ENCODE measurements at places on chromosomes 2 and 18.

DNA sequence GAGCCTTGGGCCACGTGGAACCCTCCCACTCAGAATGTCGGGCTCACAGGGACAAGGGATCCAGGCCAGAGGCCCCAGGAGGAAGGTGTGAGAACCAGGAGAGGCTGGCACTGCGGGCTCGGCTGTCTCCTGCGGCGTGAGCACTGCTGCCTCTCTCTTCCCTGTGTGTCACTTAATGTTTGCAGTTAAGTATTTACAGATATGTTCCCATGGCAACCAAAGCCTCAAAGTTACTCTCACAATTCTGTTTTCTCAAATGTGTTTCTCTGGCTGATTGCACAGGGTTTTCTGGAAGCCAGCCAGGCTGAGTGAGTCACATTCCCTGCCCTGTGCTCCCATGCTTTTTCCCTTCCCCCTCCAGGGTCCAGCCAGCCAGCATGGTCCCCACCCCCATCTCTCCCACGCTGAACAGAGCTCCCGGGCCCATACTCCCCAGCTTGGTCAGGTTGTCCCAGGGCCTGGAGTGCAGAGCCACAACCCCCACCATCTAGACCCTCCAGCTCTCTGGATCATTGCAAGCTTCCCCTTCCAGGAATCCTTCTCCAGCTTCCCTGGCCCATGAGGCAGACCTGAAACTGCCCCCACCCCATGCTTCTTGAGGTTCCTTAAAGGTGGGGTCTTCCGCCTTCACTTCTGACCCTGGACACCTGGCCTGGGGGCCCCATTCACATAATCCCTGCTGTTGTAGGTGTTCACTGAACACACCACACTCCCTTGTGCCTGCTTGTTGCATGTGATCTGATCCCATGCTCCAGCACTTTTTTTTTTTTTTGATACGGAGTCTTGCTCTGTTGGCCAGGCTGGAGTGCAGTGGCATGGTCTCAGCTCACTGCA, 265.9 kb downstream of the CELF4 start:
- DNase-seq: peak; percentile 86

DNA sequence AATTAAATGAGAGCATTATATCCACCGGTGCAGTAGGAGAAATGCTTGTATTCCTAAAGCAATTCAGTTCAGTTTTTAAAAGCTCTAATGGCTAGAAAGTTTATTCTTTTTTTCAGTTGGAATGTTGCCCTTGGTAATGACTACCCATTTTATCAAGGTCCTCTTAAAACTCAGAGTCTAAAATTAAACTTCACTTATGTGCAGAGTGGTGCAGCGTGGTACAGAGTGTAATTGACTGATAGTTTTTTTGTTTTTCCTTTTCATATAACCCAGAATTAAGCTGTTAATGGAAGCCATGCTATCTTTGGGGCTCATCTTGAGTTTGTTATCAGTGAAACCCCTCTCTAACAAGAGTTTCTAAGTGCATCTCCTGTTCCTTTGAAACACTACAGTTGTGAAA, 21.4 kb downstream of the NCOA1 start:
- no peak for DNase-seq

DNA sequence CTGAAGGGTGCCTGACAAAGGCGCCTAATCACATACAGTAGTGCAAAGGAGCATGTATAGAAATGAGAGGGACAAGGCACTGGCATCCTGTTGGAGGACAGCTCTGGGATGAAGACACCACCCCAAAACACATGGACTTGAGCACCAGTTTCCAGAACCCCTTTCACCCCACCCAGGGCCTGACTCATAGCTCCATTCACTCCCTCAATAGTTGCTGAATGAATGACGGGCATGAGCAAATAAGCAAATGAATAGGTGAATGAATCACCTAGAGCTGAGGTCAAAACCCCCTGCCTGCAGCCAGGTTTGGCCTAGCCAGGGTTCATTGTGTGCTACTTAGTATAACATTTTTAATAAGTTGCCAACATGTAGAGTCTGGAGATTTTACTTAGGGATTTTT, 66.3 kb downstream of the NRP2 start:
- DNase-seq: no peak

GRCh38 chr2:156647377-156648010, 211.3 kb downstream of the GPD2 start:
- no peak for DNase-seq

- no peak for DNase-seq
Observed at GRCh38 chr2:101204400-101205115, 48.1 kb upstream of the CNOT11 start.

- no peak for DNase-seq
Observed at GRCh38 chr2:190261851-190262250, 57.8 kb downstream of the HIBCH start.

DNA sequence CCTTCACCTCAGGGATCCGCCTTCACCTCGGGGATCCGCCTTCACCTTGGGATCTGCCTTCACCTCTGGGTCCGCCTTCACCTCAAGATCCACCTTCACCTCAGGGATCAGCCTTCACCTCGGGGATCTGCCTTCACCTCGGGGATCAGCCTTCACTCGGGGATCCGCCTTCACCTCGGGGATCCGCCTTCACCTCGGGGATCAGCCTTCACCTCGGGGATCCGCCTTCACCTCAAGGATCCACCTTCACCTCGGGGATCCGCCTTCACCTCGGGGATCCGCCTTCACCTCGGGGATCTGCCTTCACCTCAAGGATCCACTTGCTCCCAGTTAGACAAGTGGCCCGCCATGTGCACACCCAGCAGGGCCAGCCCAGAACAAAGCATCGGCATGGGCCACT, 7.3 kb downstream of the KIF1A start:
- DNase-seq: no peak

DNA sequence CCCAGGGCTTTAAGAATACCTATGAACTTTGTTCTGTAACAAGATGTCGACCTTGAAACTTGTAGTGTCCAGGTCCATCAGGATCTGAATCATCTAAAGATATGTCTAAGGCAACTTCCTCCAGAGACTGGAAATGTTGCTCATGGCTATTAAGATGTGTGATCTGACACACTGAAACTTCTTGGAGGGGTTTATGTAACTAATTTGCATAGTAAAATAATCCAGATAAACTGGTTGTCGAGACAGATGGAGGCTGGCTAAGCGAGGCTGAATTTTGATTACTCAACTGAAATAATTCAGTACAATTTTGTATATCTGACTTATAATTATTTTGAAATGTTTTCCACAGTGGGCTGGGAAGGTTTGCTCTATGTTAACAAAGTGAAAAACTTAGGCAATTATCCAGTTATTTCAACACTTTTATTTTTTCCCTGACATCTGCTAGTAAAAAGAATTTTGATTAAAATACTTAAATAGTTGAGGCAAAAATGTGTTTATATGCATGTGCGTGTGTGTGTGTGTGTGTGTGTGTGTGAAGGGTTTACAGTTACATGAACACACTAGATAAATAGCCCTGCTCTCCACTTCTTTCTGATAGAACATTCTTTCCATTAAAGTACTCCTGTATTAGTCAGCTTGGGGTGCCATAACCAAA, 11.4 kb upstream of the MAP3K20 start:
- DNase-seq: no peak

GRCh38 chr2:174967691-174968260, 37.4 kb downstream of the CHN1 start:
- DNase-seq: no peak

GRCh38 chr2:126627643-126628042, 28.3 kb upstream of the GYPC start:
- no peak for DNase-seq

GRCh38 chr2:62727259-62727867, 21.9 kb downstream of the EHBP1 start:
- DNase-seq: no peak

DNA sequence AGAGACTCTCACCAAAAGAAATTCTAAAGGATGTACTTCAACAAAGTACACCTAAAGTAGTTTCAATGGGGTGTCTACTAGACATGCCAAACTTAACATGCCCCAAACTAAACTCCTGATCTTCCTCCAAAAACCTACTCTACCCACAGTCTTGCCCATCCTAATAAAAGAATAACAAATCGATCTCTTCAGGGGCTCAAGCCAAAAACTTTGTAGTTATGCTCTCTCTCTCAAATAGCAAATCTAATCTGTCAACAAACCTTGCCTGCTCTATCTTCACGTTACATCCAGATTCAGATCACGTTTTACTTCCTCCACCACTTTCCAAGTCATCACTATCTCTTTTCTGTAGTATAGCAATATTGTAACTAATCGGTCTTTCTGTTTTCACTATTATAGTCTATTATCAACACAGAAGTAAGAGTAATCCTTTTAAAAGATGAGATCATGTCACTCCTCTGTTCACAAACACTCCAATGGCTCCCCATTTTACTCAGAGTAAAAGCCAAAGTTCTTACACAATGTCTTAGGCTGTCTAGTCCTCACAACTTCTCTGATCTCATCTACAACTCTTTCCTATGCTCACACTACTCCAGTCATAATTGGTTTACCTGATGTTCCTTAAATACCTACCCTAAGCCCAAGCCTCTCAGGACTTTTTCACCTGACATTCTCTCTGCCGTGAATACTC, 79.9 kb downstream of the THADA start:
- no peak for DNase-seq

DNA sequence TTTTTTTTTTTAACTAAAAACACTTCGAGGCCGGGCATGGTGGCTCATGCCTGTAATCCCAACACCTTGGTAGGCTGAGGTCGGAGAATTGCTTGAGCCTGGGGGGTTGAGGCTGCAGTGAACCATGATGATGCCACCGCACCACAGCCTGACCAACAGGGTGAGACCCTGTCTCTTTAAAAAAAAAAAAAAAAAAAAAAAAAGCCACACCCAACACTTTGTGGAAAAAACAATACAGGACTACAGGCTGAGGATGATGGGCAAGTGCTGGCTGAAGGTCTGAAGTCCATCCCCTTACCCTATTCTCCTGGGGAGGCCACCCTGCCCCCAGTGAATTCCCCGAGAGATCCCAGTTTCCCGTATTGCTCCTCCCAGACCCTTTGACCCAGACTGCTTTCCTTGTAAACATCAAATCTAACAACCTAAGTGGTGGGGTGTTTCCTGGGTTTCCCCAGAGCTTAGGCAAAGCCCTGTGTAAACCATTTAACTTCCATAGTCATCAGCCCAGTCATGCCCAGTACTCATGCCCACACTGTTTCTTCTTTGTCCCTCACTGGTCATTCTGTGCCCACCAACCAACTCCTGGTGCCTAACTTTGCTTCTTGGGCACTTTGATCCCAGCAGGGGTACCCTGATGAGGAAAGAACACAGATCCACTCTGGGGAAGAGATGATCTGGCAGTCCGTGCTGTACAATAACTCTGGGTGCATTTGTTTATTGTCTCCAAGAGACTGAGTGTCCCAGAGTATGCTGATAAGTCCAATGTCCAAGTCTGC, 5.8 kb upstream of the TMEM37 start:
- DNase-seq: no peak

GRCh38 chr2:7419814-7420311, 502.7 kb downstream of the RNF144A start:
- DNase-seq: no peak

DNA sequence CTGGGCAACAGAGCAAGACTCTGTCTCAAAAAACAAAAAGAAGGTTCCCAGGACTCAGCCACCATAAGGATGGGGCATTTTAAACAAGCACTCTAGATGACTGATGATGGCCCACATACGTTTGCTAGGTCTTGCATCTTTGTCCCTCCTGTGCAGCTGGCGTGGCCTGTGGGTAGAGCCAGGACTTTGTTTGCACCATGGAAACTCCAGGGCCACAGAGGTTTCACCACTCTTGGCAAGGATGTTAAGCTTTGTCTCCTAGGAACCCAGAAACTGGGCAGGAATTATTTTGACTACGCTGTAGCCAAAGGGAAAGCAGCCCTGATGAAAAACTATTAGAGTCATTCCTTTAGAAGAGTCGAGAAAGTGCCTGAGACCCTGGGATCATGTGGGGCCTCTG, 75.3 kb upstream of the STPG4 start:
- no peak for DNase-seq

- DNase-seq: no peak
Observed at GRCh38 chr18:76495006-76495370, at the start of gene ZNF516. Gene ZNF516, minus strand, starts transcription at chr18:76495242. Its CDS starts 52,188 bp downstream, at chr18:76443054.

DNA sequence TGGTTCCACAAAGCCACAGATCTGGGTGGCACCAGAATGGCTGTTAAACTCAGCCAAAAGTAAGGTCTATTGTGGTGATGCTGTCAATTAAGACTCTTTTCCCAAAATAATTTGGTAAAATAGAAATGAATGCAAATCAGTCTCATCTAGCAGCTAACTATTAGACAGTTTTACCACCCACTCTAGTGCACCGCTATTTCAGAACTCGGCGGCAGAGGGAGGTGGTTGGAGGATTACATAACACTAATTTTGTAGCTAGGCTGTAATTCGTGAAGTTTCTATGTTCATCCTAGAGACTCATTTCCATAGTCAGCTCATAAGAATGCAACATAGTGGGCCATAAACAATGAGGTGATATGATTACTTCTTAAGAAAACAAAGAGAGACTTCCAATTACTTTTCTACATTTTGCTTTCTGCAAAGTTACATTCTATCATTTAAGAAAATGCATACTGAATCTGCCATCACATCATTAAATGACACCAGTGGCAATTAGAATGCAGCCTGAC, 413.8 kb downstream of the FBXO15 start:
- no peak for DNase-seq

DNA sequence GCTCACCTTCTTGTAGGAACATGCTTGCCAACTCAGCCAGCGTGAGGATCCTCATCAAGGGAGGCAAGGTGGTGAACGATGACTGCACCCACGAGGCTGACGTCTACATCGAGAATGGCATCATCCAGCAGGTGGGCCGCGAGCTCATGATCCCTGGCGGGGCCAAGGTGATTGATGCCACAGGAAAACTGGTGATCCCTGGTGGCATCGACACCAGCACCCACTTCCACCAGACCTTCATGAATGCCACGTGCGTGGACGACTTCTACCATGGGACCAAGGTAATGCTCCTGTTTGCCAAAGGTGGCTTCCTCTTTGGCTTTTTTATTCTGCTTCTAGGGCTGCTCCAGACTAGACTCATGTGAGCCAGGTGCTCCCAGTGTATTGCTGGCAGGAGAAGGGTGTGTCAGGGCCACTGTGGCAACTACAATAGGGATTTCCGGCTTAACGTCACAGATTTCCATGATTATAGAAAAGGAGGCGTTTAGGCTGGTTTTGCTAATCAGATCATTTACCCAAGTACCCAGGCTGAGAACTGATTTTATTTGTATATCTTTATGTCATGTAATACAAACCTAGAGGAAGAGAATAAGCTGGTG, 50.6 kb downstream of the DPYSL5 start:
- DNase-seq: no peak

DNA sequence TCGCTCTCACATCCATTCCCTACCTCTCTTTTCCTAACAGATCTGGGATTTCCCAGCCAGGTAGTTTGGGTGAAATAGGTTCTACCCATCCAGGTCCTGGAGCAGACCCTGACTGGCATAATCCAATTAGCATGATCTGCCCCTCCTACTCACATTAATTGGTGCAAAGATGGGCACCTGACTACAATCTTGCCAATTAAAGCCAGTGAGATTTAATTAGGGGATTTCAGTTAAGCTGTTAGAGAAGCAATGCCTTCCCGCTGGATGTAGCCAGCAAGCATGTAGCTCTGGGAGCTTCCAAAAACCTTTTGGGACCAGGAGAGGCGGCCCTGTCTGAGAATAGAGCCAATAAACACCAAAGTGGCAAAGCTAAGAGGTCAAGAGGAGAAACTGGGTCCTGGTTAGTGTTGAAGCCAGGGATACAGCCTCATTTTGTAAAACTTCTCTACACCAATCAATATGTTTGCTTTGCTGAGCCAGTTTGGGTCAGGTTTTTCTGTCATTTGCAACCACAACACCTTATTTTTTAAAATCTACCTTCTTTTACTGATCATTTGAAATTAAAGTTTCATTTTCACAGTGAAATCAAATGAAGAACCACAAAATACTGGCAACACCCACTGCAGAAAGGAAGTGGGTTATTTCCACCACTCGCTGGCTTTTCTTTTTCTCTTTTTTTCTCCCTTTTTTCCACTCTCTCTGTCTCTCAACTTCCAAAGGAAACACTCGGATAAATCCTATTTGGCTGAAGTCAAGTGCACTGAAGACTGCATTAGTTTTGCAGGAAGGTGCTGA, 3.2 kb upstream of the TTC39C start:
- no peak for DNase-seq
